ENCODE measurements at places on chromosomes 2 and 18.

DNA sequence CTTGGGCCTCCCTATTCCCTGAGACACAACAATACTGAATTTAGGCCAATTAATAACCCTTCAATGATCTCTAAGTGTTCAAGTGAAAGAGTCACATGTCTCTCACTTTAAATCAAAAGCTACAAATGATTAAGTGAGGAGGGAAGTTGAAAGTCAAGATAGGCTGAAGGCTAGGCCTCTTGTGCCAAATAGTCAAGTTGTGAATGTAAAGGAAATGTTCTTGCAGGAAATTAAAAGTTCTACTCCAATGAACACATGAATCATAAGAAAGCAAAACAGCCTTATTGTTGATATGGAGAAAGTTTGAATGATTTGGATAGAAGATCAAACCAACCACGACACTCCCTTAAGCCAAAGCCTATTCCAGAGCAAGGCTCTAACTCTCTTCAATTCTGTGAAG lies 286.9 kb downstream of the MEIS1 start:
- DNase-seq = no peak

DNA sequence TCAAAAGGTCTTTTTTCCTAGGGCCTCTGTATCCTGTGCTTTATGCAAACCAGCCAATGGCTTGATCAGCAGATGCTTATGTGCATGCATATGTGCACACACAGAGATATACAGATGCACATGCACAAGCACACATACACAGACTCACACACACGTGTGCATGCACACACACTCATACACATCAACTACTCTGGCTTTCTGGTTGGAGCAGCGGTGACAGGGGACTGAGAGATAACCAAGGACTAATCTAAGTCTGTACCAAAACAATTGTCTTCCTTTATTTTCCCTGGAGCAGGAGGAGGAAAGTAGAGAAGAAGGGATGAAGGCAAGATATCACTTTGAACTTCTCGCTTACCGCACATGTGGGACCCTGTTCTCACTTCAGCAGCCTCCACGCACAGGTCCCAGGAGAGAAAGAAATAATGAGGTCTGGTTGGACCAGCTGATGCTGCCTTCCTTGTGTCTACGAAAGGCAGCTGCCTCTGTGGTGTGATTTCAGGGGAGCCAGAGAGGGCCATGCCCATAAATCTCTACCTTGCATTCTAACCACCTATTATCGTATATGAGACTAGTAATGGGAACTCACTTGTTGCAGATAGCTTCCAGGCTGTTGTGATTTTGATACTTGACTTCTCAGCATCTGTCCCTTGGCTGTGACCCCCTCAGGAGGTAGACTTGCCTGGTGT lies 338.0 kb downstream of the EN1 start:
- DNase-seq = no peak

DNA sequence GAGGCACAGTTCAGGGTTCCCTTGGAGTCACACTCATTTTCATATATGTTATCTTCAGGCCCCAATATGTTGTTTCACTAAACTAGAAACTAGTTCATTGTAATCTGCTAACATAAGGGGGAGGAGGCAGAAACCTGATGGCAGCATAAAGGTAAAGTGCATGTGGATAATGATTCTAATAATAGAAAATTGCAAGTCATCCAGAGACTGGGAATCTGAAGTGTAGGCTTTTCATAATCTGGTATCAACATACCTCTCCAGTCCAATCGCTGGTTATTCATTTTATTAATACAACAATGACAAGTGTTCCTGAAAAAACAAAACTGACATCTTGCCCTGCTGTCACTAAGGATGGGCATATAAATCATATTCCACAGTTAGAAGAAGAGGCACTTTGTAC lies 326.3 kb upstream of the ZNF804A start:
- no peak for DNase-seq

DNA sequence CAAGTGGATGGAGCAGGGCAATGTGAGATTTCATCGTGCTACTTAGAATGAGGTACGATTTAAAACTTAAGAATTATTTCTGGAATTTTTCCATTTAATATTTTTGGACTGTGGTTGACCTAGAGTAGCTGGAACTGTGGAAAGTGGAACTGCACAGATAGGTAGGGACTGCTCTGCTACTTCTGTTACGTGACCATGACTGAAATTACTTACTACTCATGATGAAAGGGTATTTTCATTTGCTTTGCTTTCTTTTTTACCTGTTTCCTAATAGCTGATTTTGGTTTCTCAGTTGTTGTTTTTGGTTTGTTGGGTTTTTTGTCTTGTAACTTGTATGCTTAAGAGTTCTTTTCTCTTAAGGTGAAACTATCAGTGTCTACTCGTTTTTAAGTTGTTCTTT lies 11.4 kb downstream of the UBE2E3 start:
- DNase-seq = no peak

DNA sequence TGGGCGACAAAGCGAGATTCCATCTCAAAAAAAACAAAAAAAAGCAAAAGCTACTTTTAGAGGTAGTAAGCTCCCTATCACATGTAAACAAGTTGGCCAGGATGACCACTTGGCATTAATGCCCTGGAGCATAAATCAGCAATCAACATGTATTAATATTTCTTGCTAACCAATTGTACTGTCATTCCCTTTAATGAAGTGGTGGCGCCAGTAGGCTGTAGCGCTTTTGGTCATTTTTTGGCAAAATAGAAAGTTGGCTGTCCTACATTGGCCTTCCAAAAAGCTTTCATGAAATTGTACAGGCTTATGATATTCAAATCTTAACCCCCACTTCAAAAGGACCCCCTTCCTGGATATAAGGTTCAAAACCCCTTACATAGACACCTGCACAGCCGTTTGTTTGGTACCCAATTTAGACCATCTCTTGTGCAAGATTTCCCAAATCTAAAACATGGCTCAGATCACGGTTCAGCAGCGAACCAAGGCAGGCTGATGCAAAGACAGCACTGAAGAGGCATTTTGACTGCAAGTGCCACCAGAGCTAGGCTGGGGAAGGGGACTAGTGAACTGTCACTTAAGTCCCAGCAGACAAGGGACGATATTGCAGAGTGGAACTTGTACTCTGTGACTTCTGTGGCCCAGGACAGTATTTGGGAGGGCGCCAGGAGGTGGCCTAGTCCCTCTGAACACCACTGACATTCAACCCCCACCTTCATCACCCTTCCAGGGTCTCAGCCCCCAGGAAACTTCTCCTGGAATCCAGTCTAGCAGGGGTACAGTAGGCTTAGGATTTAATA lies 31.9 kb downstream of the SMAD7 start:
- DNase-seq = no peak

- no peak for DNase-seq
Measured at GRCh38 chr18:44392933-44393332, 287.8 kb upstream of the SETBP1 start.

GRCh38 chr2:39631718-39632117 lies 34.0 kb upstream of the TMEM178A start:
- DNase-seq = no peak

DNA sequence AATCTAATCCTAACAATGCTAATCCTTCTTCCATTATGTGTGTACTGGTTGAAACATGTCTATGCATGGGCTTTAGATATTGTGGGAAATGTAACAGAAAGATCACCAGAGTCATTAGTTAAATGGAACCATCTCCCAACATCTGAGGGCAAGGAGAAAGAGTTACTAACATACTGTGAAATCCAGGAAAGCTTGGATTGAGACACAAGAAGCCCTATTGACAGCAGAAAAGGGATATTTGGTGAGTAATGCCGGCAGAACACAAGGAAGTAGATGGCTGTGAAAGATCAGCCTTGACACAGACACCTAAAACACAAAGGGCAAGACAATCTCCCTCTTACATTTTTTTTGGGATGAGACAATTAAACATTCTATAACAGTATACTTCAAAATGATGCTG lies 28.5 kb upstream of the LAMA1 start:
- no peak for DNase-seq

DNA sequence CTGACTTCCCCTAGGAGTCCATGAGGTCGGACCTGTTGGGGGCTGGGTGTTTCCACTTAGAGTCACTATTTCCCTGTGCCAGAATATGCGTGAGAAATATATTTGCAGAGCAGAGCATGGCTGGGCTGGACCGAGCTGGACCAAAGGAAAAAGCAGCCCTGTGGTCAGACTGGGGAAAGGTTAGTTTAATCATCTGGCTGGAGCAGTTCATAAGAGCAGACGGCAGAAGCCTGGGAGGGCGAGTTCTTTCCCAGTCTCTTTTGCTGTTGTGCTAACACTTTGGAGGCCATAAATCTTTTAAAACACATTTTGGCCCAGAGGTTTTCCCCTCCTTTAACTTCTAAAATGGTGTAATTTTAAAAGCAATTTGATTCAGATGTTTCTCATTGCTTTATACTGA lies 66.5 kb downstream of the GLI2 start:
- DNase-seq = no peak

DNA sequence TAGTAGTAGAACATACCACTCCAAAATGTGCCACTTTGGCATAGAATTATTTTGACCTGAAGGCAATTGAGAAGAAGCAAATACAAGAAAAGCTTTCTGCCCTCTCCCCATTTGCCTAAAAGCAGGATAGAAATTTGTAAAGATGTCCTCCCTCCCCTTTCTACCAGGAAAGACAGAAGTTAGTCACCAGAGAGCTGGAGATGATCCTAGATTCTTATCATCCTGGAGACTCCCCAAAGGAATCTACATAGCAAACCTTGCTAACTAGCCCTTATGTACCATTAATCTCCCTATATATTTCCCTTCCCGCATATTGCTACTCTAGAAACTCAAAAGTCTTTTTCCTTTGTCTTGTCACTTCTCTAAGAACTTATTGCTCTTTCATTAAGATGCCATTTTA lies 12.6 kb upstream of the TMEM37 start:
- DNase-seq = no peak

- no peak for DNase-seq
Measured at GRCh38 chr2:195903956-195904355, 164.7 kb downstream of the DNAH7 start.

- DNase-seq = no peak
Measured at GRCh38 chr2:239386001-239386670, 14.7 kb downstream of the HDAC4 start.

DNA sequence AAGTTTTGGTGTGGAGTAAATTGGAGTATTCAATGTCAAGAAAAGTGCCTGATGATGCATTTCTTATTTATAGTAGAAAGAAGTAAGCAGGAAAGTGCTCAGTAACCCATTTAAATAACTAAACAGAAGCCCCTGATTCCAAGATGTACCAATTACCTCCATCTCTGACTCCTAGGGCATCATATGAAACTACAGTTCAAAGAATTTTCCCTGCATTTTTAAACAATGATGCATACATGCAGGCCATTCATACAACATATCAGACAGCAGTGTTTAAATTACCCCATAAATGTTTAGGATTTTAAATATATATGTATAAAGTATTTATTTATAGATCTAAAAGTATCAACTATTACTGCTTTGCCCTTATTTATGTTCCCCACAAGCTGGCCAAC lies 36.2 kb downstream of the FTCDNL1 start:
- DNase-seq = no peak

GRCh38 chr2:13121096-13121495 lies 404.4 kb downstream of the TRIB2 start:
- DNase-seq = no peak

DNA sequence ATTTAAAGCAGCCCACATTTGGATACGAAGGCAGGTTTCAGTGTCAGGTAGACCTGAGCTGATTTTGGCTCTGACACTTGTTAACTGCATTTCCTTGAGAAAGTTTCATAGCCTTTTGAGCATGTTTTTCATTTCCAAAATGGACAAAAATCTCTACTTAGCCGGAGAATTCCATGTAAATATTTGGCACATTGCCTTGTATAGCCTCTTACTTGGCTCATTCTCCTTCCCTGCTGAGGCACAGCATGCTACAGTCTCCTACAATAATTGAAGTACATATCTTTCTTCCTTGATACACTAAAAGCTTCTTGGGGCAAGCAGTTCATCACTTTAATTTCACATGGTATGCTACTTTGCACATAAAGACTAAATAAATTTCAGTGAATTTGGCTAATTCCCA lies 772.2 kb upstream of the CHAC2 start:
- no peak for DNase-seq

DNA sequence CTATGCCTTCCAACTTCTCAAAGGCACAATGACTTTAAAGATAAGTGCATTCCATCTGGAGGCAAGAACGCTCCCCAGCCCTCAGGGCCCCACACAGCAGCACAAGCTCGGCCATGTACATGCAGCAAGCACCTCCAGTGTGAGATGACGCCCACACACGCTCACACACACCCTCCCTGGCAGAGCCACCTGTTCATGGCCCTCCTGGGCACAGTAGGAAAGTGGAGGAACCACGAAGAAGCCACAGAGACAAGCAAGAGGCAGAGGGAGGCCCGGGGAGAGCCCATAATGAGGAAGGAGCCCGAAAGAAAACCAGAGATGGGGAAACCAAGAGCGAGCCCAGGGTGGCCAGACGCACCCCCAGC lies 21.7 kb downstream of the BIN1 start:
- no peak for DNase-seq

- no peak for DNase-seq
Measured at GRCh38 chr18:48567388-48567787, 28.6 kb downstream of the CTIF start.

- DNase-seq = no peak
Measured at GRCh38 chr2:4101936-4102335, 398.6 kb downstream of the DCDC2C start.

DNA sequence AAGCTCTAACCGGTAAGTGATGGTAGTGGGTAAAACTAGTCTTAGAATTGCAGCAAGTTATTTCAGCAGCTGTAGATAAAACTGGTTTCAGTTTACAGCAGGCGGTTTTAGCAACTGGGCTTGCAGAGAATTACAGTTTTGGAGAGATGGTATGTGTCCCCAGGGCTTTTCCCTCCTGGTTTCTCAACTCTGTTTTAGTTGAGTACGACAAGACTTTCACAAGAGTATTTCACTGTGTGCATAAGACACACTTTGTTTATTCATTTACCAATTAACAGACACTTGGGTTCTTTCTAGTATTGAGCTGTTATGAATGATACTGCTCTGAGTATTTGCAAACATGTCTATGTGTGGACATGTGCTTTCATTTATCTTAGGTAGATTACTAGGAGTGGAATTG lies 65.6 kb upstream of the RFX8 start:
- no peak for DNase-seq

GRCh38 chr2:161104054-161104553 lies 56.1 kb upstream of the TANK start:
- peak; percentile 77 for DNase-seq

GRCh38 chr2:203683932-203684556 lies 22.4 kb upstream of the CD28 start:
- DNase-seq = peak; percentile 43

DNA sequence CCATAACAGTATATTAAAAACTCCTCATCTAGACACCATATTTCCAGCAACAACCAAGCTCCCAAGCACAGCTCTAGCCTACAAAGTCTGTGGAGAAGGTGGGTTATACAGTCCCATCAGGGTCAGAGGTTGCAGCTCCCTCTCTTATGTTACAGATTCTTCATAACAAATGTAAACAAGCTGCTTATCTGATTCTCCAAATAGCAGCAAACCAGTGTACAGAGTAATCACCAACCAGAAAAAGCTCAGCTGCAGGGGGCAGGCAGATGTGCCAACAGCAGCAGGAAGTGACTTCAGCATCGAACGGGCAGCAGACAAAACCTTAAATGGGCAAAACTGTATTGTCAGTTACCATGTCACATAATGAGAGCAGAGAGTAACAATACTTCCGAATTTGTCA lies 52.9 kb upstream of the NABP1 start:
- DNase-seq = peak; percentile 50
